Effector CD8-positive, alpha-beta T cell (primary cell): ENCODE measurements at places on chromosomes 7 and 10.

GRCh38 chr7:75878312-75878768, 494 bp upstream of the RHBDD2 start:
- DNase-seq = no peak

- no peak for DNase-seq
These were observed 716 bp downstream of the SMARCD3 start for GRCh38 chr7:151247611-151248345.

DNA sequence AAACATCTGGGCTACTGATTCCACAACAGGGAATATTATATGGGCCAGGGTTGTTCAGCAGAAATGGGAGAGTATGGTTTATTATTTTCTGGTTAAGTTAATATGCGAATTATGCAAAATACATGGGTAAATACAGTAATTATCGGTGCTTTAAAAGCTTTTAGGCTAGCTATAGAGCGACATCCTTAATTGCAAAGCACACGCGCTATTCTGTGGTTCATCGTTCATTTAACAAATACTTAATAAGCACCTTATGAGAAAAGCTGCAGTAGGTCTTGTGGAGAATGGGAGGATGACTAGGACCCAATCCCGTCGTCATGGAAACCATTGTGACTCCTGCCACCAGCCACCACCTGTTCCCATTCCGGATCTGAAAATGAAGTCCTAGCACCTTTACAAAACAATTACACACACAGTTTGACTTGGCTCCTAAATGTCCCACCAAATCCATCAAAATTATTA, 623 bp upstream of the CEP41 start:
- DNase-seq = no peak

DNA sequence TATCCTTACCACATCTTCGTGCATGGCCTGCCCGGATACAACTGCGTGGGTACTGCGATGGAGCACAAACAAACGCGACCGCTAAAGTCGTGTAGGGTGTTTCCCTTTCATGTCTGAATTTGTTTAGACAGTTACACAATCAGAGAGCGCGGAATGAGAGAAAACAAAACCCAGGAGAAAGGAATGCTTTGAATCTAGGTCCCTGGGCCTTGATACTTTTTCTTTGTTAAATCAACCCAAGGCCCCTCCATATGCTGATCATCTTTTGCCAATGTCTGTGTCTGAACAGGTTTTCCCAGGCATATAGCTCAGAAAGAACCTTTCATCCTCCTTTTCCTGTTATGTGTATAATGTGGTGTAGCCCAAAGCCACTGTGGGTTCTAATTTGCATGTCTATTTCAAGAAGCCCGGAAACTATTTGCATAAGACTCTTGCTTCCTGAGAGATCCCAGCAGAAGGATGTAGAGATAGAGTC, 145.8 kb downstream of the FRMD4A start:
- no peak for DNase-seq

- no peak for DNase-seq
These were observed 297.5 kb downstream of the GFRA1 start for GRCh38 chr10:115975506-115975905.

DNA sequence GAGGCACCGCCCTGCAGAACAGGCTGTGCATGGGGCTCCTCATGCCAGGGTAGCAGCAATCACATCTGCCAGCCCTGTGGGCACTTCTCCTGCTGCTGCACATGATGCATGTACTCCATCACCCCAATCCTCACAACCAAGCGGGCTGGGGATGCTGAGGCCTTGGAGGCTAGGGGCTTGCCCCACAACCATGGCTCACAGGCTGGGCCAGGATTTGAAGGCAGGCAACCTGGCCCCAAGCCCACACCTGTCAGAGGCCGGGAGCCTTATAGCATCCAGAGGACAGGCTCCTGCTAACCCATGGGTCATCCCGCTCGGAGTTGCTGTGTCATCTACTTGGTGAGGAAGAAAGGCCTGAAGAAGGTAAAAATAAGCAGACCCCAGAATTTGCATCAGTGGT, 2.2 kb downstream of the POLM start:
- DNase-seq = no peak

- DNase-seq = no peak
These were observed 695.5 kb downstream of the GRM8 start for GRCh38 chr7:126557271-126557670.

- DNase-seq = no peak
These were observed 348.8 kb upstream of the C7orf33 start for GRCh38 chr7:148241700-148242293.

DNA sequence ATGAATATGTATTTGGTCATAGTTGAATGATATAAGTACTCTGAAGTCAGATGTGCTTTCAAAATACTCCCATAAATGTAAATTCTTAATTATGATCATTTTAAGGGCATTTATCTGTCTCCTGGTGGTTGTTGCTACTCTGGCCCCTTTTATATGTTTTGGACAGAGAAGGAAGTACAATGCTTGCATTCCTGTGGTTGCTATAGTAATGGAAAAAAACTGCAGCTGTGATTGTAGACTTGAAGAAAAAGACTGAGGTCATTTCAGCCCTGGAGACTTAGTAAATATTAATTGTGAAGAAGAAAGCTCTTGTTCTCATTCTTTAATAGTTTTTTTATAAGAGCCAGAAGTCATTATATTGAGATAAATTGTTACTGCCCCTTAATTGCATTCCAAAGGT, 70.2 kb upstream of the FERD3L start:
- DNase-seq = no peak

DNA sequence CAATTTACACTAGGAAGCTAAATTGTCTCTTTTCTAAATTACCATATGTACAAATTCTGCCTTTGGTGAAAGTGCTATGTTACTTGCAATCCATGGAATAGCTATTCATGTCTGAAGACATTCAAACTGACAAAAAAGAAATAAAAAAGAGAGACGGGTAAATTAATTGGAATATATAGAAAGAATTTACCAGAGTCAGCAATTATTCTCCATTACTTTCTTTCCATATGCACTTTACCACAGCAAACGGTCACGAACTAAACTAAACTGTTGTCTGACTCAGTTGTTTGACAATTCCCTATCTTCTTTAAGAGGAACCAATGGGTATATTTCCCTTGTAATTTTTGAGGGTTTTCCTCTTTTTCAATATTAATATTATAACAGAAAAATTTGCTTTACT, 85.7 kb downstream of the HOXA1 start:
- no peak for DNase-seq

DNA sequence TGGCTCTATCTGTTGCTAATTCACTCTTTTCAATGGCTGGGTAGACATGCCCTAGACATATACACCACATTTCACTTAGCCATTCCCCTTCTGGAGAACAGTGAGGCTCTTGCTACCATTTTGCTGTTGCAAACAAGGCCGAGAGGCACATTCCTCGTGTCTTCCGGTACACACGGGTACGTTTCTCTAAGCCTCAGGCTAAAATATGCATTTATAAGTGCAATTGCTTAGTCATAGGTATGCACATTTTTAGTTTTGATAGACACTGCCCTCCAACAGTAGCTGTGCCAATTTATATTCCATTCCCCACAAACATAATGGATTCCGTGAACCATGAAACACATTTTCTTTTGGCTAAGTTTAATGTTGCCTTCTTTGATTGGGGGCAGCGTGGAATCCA, 13.2 kb downstream of the CHAT start:
- no peak for DNase-seq

- no peak for DNase-seq
These were observed 84.6 kb upstream of the NAMPT start for GRCh38 chr7:106369352-106369751.

- DNase-seq = no peak
These were observed 139.5 kb downstream of the NRCAM start for GRCh38 chr7:108316708-108317107.

DNA sequence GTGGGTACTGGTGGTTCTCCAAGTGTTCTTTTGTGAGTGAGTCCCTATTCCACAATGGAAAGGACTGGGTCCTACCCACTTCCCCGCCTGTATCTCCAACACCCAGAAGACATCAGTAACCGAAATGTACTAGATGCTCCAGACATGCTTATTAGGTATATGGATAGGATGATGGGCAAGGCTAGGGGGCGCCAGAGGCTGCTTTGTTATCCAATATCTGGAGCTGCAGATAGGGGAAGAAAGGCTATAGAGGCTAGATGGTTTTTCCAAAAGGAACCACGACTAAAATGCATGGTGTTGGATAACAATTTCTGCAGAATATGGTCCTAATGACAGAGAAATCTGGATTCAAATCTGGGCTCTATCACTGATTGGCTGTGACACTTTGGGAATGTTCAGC, 56.2 kb upstream of the TM9SF3 start:
- no peak for DNase-seq

- no peak for DNase-seq
These were observed 2.1 kb upstream of the GPRIN2 start for GRCh38 chr10:46558392-46559185.

GRCh38 chr10:88901206-88901983, 21.4 kb downstream of the STAMBPL1 start:
- DNase-seq = no peak

DNA sequence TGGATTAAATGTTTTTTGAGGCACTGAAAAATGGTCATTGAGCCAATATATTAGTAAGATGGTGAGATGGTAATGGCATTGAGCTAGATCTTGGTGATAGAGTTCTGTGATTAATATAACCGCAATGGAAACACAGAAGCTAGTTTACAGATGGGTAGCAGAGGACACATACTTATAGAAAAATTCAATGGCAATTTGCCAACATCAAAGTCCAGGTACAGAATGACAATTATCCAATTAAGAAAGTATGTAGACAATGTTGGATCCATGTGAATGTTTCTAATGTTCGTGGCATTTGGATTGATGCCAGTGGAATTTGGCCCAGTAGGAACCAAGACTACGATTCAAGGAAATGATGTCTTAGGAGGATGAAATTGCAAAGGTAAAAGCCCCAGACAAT, 187.8 kb downstream of the GNAT3 start:
- DNase-seq = no peak

DNA sequence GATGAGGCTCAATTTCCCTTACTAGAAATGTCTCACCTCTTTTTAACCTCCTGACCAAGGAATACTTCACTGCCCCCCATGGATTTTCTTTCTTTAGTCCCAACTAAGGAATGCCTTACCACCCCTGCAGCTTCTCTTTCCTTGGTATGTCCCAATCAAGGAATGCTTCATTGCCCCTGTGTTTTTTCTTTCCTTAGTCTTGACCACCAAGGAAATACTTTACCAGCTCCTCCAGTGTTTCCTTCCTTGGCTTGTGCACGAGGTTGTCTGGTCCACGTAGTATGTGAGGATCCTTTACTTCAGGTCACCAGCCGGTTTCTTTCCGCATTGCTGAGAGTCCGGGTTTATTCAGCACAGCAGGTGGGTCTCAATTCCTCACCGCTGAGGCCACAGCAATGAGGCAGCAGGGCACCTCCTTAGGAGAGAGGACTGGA, 59.3 kb downstream of the CYP2C9 start:
- DNase-seq = no peak
